Astrocyte of the hippocampus (primary cell): ENCODE measurements at places on chromosomes 1 and 21.

GRCh38 chr21:33255404-33255803, 10.8 kb upstream of the IL10RB start:
- DNase-seq = no peak

- DNase-seq = no peak
Observed at GRCh38 chr1:67105508-67105907, 29.3 kb downstream of the C1orf141 start.

DNA sequence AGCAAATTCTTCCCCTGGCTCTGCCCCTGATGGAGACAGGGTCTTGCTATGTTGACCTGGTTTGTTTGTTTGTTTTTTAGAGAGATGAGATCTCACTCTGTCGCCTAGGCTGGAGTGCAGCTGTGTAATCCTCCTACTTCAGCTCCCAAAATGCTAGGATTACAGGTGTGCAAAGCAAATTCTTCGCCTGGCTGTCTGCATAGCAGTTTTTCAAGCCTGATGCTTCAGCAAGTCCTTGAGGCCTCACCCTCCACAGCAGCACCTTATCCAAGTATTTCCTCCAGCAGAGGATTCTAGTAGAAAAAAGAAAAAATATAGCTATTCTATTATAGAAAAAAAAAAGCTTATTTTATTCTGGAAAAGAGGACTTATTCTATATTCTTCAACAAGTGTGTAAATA, 15.1 kb upstream of the RPL5 start:
- DNase-seq = no peak

- no peak for DNase-seq
Observed at GRCh38 chr1:151146072-151146411, 389 bp downstream of the SEMA6C start.

DNA sequence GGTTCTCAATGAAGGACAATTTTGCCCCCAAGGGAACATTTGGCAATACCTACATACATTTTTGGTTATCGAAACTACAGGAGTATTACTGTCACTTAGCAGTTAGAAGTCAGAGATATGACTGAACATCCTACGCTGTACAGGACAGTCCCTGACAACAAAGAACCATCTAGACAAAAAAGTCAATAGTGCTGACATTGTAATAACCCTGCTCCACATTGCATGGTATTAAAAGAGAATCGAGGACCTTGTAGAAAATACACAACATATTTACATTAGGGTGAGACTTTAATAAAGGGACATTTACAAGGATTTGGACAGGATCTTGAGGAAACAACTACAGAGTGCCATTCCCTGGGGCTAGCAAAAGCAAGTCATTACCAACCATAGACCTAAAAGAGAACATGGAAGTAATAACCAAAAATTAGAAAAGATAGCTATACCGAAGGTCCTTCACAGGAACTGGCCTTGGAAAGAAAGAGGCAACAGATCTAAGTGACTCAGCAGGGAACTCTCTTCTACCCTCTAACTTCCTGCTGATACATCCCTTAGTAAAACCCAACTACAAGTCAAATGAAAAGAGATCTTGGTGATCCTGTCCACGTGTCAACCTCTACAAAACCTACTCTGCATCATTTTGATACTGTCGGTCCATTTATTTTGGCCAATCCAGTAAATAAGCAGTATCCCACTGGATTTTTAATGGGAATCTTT, 40.2 kb downstream of the ANGPTL3 start:
- DNase-seq = no peak

- peak; percentile 33 for DNase-seq
Observed at GRCh38 chr1:22137004-22137720, 5.7 kb downstream of the WNT4 start.

- peak; percentile 45 for DNase-seq
Observed at GRCh38 chr1:90045853-90046563, 51.1 kb downstream of the ZNF326 start.

- no peak for DNase-seq
Observed at GRCh38 chr1:203968761-203969160, 104.2 kb upstream of the SOX13 start.

GRCh38 chr1:118113261-118113660, 71.8 kb downstream of the SPAG17 start:
- DNase-seq = no peak

GRCh38 chr1:162327788-162328165, 48.9 kb downstream of the SPATA46 start:
- no peak for DNase-seq

DNA sequence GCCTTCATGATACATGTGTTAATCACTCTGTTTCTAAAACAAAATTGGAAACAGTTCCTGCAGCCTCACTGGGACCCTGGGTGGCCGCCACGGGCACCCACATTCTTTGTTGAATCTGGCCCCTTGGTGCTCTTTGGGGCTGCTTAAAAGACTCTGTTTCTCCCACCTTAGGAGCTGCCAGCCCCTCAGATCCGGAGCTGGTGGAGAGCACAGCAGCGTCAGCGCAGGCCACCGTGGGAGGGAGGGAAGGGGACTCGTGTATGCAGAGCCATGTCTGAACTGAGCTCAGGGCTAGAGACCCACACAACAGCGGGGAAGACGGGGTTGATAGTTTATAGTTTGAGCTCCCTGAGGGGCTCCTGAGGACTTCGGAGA, 121.2 kb downstream of the CNIH3 start:
- DNase-seq = no peak

DNA sequence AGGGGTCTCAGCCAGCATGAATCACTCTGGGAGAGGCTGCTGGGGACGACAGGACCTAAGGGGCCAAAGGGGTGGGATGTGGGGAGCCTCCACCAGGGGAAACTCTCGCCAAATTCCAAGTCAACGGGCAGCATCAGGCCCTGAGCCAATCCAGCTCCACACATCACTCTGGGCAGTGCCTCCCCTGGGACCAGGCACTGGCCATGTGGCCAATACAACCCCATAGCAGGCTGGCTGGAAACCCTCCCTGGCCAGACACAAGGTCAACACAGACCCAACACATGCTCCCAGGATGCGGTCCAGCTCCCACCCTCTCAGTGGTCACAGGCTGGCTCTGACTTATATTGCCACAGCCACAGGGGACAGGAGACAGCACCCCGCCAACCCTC, 60.0 kb downstream of the MEGF6 start:
- no peak for DNase-seq

DNA sequence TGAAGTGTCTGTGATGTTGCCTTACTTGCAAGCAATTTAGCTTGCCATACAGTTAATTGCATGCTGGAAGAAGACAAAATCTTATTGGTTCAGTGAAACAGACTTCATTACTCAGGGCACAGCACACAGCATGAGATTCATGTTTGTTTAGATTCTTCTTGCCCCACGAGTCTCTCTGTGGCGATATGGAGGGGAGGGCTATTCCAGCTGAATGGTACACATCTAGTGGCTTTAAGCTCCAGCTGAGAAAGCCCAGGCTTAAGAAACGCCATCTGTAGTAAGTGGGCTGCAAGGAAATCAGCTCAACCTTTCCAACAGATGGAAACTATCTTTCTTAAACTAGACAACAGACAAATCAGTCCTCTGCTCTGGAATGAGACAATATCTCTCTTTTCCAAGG, 1022.0 kb downstream of the NCAM2 start:
- no peak for DNase-seq

DNA sequence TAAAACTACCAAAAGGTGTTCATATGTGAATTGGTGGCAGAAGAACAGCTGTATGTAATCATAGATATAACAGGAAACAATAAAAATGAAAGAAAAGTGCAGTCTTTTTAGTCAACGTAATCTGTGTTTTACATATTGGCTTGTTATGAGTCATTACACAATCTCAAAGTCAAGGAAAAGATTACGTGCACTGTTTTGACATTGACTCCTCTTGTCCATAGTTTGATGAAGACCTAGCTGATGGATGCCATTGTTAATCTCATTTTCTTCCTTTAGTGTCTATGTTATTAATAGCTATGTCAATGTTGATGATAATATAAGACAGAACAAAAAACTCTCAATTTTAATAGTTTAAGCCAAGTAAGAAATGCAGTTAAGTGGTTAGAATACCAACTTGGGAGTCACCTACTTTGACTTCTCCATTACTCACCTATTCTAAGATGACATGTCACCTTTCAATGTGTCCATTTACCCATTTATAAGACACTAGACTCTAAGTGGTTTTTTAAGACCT, 84.5 kb upstream of the SAMSN1 start:
- DNase-seq = no peak

- no peak for DNase-seq
Observed at GRCh38 chr1:159554261-159554660, 18.5 kb upstream of the OR10J5 start.

GRCh38 chr1:58904299-58905125, 120.7 kb upstream of the JUN start:
- DNase-seq = no peak

DNA sequence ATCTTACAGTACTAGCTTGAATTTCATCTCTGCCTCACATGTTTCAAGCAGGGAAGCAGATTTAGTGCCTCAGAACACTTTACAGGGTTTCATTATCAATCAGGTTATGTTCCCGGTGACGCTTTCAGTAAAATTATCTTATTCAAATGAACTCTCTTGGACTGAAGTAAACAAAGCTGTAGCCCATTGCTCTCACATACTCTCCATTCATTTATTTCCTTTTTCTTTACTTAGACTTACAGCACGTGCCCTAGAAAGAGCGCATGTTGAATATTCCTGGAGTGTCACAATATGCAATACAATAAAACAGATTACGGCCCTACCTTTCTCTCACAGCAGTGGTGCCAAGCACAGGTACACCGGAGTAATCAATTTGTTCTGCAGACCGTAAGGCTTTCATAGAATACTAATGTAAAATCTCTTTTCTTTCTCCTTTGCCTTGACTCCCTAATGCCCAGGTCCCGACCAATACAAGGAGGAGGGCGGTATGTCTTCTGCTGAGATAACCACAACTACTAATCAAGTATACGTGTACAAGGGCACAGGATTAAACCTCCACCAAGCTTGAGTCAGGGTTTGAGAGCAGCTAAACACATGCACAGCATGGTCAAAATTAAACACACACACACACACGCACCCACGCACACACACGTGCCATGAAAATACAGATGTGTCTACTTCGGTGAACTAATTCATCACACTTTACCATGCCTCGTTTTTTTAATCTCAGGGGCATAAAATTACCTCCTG, 62.8 kb downstream of the NRIP1 start:
- no peak for DNase-seq

- DNase-seq = no peak
Observed at GRCh38 chr1:78284354-78284753, 206.4 kb upstream of the PTGFR start.

DNA sequence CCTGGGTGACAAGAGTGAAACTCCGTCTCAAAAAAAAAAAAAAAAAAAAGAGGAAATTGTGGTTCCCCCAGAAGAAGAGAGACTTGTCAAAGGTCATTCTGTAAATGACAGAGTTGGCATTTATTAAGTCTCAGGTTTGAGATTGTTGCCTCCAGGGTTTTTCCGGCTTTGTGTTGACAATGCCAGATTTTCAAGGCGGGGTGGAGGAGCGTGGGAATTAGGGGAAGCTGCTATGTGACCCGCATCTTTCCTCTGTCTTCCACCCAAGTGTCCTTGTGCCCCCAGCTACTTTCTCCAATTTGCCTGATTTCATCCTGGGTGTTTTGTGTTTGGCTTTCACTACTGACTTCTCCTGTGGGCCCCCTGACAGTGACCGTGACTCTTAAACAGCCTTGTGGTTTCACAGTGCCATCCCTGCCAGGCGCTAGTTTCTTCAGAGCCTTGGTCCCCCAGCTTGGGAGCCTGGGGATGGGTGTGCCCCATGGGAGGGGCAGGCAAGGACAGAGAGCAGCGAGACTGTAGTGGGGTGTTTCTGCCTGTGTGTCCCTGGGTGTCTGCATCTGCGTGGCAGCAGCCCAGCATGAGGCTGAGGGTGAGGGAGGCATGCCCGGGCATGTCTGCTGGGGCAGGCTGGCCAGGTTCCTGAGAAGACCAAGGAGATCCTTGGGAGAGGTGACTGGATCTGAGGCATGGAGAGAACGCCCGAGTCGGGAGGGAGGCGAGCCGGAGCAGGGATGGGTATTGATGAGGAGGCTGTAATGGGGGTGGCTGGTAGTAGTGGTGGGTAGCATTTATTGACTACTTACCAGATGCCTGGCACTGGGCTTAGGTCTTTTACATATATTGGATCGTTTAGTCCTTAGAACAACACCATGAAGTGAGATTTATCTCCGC, 46.3 kb downstream of the IER5 start:
- DNase-seq = peak; percentile 93

GRCh38 chr1:216742625-216743024, 19.4 kb upstream of the ESRRG start:
- DNase-seq = peak; percentile 36

DNA sequence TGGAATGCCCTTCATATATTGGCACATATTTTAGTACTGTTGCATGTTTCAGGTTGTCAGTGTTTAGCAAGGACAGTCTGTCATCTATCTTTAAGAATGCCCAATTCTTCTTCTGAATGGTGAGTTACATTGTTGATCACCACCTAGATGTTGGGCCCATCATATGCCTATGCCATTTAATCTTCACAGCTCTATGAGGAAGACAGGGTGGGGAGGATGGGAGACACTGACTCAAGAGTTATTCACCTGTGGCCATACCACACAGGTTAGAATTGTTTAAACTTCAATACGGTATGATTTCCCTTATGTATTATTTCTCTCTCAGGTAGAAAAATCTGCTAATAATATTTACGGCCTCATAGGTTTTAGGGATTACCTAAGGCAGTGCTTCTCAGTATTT, 44.8 kb downstream of the MPZL1 start:
- no peak for DNase-seq

GRCh38 chr1:10065760-10066159, 33.0 kb downstream of the UBE4B start:
- no peak for DNase-seq

DNA sequence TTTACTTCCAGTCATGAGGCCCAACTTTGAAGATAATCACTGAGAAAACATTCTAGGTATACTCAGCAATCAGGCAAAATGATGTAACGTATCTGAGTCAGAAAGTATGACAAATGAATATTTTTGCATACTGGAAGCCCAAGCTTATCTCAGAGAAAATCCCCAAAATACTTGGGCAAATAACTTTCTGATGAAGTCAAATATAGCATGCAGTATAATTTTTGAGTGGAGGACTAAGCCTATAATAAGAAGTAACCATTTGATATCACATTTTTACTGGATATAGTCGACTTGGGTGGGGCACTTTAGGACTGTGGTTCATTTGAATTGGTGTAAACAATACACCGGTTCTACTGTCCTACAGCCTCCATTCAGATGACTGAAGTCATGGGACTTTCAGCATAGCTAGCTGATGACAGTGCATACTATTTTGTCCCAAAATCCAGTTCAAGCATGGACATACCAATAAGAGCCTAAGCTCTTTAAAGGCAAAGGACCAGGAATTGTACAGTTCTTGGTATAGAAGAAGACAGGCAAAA, 2.3 kb upstream of the GADD45A start:
- DNase-seq = peak; percentile 71

DNA sequence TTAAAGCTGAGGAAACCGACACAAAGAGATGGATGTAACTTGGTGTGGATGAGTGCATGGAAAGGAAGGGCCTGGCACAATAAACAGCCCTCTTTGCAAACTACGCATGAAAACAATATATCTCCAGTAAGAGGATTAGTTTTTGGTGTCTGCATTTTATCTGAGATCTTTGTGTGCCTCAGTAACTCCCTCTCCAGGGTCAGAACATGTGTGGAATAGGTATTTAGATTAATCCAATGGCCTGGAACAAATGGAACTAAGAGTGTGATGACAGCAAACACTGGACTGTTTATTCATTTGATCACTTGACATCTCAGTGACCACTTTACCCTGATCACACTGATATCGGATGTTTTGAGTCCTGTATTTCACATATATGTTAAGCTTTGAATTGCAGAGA, 45.3 kb downstream of the AKNAD1 start:
- DNase-seq = no peak

- peak; percentile 38 for DNase-seq
Observed at GRCh38 chr1:28592321-28593071, 431 bp downstream of the RAB42 start.

GRCh38 chr1:112507921-112508277, 866 bp upstream of the WNT2B start:
- no peak for DNase-seq
